ENCODE measurements at places on chromosomes 5 and 9.

GRCh38 chr9:130932255-130933079 is 6.6 kb downstream of the FIBCD1 start:
- DNase-seq, result no peak

GRCh38 chr9:137277329-137278041 is at the start of gene TOR4A:
Gene TOR4A (plus strand): TSS chr9:137277726. CDS start chr9:137278690, 964 bp downstream.
- DNase-seq, result no peak

DNA sequence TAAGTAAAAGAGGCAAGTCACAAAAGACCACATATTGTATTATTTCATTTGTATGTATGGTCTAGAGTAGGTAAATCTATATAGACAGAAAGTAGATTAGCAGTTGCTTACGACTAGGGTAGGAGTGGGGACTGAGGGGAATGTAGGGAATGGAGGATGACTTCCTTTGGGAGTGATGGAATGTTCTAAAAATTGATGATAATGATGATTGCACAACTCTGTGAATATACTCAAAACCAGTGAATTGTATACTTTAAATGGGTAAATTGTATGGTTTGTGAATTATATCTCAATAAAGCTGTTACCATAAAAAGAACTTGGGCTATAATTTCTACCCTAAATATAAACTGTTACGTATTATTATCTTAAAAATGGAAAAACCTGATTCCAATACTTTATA is 35.0 kb downstream of the ADAMTS6 start:
- no peak for DNase-seq

- DNase-seq, result no peak
These were observed 198.1 kb downstream of the CSNK1G3 start for GRCh38 chr5:123710031-123710430.

DNA sequence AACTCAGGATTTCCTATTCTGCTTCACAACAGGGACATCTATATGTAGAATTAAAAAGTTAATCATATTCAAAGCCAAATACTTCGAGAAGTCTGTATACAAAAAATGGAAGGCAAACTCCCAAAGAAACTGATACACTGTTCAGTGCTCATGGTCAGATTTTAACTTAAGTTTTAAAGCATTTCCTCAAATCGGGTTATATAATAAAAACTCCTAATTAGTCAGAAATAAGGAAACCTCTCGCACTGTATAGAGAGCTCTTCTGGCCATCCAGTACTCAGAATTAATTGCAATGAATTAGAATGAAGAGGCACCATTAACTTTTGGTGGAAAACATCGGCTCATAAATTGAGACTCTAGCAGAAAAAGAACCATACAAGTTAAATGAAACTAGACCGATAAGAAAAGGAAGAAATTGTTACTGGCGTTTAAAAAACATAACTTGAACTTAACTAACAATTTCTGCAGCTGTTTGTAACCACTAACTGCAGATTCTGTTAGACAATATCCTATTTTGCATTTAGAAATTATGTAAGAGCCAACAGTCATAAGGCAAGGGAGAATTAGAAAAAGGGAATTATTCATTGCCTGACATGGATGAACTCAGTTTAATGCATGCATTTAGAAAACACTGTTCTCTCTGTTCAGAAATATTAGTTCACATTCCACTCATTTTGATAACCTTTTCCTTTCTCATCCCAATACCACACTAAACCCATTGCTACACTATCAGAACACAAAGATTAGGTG is 96.6 kb downstream of the FNBP1 start:
- no peak for DNase-seq

DNA sequence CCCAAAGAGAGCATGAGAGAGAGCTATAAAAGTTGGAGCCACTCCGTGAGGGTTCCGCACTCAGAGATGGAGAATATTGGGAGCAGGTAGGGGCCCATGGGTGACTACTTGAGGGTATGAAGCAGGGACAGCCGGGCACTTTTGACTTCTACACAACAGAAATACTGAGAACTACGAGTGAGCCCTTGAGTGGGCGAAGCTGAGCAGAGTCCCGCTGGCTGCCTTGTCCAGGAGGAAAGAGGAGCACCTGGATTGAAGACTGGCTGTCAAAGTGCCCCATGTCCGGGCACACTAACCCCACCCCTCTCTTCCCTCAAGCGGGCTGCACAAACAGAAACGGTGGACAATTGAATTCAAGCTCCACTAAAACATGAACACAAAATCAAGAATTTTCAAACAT is 33.6 kb downstream of the FYB1 start:
- no peak for DNase-seq

DNA sequence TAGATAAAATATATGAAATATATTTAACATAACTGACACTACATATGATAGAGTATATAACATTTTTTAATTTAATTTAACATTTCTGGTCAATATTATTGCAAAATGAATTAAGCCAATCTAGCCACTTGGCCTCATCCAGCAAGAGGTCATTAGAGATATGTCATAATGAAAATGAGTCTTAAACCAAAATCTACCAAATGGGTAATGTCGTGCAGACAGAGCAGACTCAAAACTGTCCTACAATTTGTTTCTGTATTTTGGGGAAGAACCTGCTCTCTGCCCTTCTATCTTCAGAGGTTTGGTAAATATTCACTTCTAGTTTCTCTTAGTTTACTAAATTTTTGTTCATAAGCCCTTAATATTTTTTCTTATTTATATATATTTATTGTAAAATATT is 61.4 kb downstream of the ARHGEF28 start:
- DNase-seq, result no peak

- no peak for DNase-seq
These were observed 20.5 kb upstream of the FGFR4 start for GRCh38 chr5:177066224-177066623.

GRCh38 chr5:181114284-181114843 is 16.6 kb downstream of the OR2V1 start:
- DNase-seq, result no peak

- peak; percentile 13 for DNase-seq
These were observed 584.4 kb upstream of the ACO1 start for GRCh38 chr9:31799953-31800609.

- no peak for DNase-seq
These were observed 3.6 kb downstream of the PCDHAC2 start for GRCh38 chr5:140969880-140970279.
